T follicular helper cell (primary cell): ENCODE measurements at places on chromosomes 5 and 9.

DNA sequence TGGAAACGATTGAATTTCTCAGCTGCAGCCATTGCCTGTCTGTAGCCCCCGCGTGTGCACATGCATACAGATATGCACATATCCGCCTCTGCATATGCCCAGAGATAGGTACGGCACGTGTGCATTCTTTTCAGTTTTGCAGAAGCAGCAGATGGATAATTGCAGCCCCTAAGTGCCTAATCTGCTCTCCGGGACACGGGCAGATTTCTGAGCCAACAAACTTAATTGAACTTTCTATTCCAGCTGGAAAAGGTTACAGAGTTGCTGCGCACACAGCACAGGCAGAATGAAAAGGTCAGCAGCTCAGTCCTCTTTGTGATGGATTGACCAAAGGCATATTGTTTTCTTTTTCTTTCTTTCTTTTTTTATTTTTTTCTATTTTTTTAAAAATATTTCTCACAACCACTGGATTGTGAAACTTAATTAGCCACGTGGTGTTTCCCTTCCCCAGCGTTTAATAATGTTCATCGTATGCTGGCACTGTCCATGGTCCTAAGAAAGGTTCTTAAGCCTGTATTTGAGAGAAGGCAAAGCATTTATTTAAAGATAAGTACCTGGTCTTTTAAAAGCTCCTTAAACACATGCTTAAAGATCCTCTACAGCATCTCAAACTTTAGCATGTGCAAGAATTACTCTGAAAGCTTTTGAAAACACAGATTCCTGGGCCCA is 270.2 kb upstream of the BRINP1 start:
- no peak for DNase-seq

DNA sequence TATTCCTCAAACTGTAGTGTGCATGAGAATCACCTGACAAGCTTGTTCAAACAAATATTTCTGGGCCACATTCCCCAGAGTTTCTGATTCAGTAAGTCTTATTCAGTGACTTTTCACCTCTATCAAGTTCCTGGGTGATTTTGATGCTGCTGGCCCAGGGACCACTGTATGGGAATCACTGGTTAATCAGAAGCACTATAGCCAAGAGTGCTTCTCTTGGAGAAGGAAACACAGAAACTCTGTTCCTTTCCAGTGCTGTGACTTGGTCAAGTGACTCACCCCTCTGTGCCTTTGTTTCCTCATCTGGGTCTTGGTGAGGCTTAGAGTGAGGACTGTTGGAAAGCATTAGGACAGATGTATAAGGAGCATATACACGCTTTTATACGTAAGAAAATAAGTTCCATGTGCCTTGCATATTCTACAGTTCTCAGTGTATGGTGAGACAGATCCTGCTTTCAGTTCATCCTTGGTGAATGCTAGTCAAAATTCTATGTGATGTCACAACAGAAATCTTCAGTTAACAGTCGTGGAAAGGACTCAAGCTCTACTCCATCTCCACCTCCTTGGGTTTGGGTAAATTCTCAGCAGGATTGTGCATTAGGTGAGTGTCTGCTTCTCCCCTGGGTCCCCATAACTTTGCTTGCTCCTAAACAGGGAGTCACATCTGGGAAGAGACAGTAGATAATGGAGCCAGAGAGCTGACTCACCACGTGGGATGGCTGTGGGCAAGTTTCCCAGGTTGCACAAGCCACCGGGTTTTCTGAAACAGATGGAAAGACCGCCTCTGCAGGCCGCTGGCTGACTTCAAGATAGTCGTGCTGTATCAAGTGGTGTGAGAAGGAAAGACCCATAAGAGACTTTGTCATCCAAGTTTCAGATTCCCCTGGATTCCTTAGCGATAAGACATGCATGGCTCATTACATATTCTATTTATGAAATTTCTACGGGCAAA is 117.0 kb downstream of the NXNL2 start:
- no peak for DNase-seq

DNA sequence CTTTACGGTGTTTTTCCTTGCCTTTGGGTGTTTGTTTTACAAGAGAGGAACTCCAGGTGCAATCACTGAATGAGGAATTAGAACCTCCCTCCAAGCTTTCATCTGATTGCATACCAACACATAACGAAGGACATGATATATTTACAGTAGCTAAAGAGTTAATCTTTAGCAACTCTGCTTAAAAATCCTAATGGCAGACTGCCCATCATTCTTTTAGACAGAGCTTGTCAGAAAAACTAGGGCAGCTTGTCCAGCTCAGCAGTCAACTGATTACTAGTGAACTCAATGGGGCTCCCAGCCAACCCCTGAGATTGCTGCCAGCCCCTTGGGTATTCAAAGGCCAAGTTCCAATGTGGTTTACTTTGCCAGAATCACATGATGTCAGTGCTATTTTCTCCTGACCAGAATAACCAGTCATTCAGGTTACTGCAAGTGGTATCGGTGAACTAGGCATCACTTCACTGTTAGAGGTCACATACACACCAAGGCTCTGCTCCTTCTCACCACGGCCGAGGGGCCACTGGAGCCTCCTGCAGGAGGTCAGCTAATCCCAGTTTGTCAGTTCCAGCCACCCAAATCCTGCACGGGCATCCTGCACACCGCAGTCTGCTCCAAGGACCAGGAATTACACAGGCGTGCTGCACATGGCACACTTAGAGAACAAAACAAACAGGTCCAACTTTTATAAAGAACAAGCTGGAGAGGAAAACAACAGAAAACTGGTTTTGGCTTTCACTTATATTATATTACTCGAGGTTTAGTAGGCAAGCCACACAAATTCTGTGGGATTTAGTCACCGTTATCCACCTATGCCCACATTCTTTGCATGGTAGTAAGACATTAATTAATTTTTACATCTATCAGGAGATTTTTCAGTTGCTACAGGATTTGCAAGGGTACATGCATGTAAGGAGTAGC is 62.5 kb downstream of the NFIB start:
- DNase-seq, result no peak

DNA sequence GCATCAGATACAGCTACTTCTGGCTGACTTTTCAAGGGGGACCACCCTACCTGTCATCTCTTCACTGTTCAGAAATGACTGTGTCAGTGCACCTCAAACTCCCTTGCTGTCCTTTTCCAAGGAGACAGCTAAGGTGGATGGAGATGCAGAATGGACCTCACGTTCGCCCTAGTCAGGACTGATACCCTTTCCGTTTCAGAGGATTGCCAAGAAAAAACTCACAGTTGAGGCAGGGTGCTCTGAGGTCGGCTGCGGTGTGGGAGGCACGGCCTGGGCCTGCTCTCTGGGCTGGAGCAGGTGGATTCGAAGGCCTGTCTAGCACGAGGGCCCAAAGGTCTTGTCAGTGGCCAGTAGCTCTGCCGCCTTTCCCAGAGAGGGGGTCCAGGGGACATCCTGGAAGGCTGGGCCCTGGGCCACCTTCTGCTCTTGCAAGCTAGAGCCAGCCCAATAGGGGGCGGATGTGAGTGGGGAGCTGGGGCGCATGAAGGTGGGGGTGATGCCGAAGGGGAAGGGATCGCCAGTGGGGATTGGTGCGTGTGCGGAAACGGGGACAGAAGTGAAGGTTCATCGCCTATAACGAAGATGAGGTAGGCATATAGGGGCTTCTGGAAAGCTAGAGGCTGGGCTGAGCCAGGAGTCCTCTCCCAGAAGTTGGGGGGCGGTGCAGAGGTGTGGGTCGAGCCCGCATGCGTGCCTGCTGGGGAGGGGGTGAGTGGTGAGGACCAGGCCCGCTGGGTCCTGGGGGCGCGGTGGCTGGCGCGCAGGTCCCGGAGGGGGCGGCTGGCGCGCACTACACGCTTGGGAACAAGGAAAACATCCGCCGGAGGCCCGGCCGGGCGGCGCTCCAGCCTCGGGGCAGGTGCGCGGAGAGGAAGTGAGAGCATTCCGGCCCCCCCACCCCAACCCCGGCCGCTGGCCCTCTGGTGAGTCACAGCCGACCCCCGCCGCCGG is 2.5 kb upstream of the MSMP start:
- DNase-seq, result peak; percentile 67

DNA sequence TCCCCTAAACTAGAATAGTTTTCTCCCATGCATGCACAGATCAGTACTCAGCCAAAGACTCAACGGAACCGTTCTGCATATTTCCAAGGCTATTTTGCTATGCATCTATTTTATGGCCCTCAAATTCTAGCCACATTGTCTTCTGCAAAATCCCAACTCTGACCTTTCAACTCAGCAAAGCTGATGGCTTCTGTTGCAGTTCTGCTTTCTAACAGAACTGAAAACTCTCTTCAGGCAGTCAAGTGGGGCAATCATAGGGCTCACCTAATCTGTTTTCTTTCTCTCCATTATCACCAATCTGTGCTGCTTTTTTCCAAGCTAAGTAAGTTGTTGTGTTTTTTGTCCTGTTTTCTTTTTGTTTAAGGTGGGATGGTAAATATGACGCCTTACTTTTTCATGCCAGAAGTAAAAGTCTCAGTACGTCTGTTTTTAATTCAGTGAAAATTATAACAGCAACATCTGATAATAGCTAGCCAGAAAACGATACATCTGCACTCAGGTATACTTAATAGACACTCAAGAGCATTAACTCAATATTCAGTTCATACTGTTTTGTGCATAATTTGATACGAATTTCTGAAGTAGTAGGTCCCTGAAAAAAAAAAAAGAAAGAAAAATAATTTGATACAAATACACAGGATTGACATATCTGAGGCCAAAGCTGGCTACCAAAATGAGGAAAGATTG is 454.3 kb downstream of the TLE1 start:
- DNase-seq, result no peak

DNA sequence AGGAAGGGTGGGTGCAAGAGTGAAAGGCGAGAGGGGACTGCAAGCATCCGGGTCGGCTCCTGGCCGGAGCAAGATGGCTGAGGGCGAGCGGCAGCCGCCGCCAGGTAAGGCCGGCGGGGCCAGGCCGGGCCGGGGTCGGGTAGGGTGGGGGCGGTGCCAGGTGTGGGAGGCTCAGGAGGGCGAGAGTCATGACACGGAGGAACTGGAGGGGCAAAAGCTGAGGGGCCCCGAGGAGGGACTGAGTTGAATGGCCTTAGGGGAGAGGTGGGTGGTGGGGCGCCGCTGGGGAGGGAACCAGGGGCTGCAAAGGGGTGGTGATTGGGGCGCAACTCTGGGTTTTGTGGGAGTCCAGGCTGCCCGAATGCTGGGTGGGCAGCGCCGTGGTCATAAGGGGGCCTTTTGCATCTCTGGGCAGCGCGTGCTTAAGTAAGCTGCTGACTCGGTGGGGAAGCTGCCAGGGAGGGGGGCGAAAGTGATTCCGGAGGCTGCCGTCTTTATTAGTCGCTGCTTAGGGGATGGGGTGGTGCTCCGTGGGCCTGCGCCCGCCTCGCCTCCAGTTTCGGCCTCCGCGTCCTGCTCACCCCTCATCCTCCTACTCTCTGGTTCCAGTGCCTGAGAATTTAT is 425 bp downstream of the PTPA start:
- no peak for DNase-seq

GRCh38 chr5:133892774-133893173 is 75.7 kb downstream of the C5orf15 start:
- no peak for DNase-seq

DNA sequence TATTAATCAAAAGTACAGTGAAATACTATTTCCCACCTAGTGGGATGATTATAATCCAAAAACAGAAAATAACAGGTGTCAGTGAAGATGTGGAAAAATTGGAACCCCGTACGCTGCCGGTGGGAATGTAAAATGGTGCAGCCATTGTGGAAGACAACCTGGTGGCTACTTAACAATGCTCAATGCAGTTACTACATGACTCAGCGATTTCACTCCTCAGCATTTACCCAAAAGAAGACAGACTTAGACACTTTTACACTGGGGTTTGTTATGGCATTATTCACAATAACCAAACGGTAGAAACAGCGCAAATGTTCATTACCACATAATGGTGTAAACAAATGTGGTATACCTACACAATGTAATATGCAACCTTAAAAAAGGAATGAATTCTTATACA is 23.9 kb downstream of the SECISBP2 start:
- no peak for DNase-seq

DNA sequence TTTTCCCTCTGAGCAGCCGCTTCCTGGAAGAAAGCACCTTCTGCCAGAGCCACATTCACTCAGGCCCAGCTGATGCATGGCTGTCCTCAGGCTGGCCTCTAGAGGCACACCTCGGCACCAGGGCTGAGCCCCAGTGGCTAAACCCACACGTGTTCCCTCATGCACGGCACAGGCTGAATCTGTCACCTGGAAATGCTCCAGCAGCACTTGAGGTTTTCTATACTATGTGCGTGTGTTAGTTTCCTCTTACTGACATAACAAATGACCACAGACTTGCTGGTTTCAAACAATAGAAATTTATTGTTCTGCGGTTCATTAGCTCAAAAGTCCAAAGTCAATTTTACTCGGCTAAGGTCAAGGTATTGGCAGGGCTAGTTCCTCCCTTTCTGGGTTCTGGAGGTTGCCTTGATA is 141.4 kb downstream of the LRRC70 start:
- no peak for DNase-seq
